ENCODE measurements at places on chromosomes 6 and 20.

GRCh38 chr6:115947966-115948541 lies 112.6 kb downstream of the FRK start:
- no peak for DNase-seq

DNA sequence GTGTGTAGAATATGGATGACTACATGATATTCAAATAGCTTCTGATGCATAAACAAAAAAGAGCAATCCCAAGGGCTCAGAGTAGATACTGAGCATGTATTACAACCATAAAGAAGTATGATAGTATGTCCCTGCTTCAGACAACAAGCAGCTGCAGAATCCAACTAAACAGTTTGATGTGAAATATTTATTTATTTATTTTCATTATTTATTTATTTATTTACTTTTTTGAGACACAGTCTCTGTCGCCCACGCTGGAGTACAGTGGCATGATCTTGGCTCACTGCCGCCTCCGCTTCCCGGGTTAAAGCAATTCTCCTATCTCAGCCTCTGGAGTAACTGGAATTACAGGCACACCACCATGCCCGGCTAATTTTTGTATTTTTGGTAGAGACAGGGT lies 384.3 kb downstream of the KHDRBS2 start:
- no peak for DNase-seq

DNA sequence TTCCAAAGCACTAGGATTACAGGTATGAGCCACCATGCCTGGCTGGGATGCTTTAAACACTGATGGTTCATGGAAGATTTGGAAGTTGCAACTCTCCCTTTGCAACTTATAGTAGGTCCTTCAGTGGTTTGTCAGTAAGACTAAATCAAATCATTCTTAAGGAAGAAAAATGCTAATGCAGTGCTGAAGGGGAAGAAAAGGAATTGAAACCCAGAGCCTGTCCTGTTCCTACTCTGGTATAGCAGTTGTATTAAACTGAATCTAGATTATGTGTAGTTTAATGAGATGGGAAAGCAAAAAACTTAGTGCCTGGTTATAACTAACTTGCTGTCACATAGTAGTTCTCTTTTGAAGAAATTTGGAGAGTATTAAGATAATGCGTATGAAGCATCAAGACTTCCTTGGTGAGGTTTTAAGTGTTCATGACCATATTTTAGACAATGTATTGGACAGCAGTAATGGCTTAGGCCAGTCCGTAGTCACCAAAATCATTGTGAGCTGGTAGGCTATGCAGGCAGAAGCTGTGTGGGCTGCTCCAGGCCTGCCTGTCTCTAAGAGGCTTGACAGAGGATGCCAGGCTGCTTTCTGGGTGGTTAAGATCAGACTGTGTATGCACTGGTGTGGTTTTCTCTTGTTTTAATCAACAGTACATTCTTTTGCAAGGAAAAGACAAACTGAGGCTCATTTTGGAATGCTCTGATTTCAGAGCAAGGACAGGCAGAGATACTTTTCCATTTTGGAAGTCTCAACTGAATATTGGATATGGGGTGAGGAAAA lies 14.0 kb downstream of the PAQR8 start:
- DNase-seq = peak; percentile 10

- peak; percentile 87 for DNase-seq
These were observed 772.8 kb upstream of the GJE1 start for GRCh38 chr6:141359953-141360352.

DNA sequence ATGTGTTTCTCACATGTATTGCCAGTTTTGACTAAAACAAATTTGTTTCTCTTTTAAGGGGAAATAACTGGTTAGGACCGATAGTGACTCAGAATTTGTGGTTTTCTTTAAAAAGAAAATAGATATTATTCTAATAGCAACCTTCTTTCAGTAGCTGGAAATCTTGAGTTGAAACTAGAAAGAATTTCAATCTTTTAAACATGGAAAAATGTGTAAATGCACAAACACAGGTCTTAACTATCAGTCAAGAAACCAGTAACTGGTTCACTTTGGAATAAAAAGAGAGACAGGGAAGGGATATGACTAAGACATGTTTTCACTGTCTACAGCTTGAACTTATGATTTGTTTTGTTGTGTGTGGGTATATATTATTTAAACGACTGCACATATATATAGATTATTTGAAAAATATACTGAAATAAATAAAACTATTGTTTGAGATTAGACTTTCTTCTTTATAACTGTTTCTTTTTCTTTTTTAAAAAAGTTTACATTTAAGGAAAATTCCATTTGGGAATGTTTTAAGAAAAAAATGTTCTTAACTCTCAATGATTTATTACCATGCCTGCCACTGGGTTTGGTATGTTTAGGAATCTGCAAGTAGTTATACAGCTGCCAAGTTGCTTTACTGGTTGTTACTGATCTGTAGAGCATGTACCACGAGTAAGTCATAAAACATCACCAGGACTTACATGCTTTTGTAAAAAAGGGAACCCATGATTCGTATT lies 753.3 kb upstream of the MARCKS start:
- peak; percentile 92 for DNase-seq

GRCh38 chr6:109516929-109517328 lies 33.9 kb upstream of the ZBTB24 start:
- no peak for DNase-seq

DNA sequence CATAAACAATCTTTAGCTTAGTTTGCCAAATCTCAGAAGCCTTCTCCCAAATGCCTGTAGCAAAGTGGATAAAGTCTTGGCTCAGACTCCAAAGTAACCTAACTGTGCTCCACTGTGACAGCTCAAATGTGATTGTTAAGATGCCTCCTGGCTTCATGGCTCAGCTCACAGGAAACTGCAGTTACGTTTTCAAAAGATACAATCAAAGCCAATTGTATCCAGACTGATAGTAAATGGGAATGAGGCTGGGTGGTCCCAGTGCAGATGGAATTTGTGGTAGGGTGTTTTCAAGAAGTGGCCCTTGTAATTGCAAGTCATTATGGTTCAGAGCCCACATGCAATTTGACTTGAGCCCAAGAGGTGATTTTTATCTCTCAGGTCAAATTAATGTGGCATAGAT lies 151.2 kb upstream of the TAB2 start:
- DNase-seq = no peak

GRCh38 chr6:84332139-84333034 lies 104.9 kb upstream of the CEP162 start:
- DNase-seq = peak; percentile 3

DNA sequence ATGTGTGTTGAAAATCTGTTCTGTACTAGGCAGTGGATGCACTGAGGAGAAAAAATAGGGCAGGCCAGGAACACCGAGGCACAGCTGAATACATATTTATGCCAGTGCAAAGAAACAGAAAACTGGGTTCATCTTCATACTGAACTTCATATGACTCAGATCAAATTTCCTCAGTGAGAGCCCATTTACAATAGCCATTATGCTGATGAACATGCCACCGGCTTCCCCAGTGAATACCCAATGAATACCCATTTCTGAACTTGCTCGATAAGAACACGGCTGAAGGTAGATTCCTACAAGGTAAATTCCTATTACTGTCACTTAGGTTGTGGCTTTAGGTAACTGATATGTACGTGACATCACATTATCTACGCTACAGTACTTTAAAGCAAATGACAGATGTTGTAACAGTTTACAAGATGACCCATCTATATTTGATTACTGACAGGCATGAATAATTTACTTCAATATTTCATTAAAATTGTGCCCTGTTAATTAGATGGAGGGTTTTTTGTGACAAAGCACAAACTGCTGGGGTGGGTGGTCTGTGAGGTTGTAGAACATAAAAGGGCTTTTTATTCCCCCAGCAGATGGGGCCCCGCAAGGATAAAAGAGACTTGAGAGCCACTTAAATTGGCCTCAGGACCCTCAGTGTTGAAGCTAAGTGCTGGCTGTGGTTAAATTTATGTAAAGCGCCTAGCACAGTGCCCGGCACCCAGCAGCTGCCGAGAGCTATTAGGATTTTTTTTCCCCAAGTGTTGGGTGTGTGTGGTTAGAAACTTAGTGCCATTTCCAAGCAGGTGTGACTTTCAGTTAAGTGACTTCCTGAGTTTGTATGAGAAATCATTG lies 264.5 kb downstream of the CD83 start:
- no peak for DNase-seq

GRCh38 chr6:121858310-121858709 lies 422.9 kb downstream of the GJA1 start:
- no peak for DNase-seq

DNA sequence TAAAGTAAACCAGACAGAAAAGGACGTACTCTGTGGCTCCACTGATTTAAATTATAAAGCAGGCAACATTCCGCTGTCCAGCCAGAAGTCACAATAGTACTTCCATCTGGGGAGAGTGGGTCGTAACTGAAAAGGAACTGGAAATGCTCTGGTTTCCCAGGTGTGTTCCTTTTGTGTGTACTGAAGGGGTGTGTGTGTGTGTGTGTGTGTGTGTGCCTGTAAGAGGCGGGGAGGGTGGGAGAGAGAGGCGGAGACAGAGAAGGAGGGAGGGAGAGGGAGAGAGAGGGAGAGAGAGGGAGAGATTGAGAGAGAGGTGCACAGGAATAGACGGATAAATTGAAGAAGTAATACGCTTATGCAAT lies 178.4 kb upstream of the ZNF184 start:
- DNase-seq = peak; percentile 12

- DNase-seq = no peak
These were observed 78.6 kb downstream of the FAXC start for GRCh38 chr6:99270826-99271225.

- DNase-seq = no peak
These were observed 193.4 kb downstream of the BACH2 start for GRCh38 chr6:90103056-90103800.

DNA sequence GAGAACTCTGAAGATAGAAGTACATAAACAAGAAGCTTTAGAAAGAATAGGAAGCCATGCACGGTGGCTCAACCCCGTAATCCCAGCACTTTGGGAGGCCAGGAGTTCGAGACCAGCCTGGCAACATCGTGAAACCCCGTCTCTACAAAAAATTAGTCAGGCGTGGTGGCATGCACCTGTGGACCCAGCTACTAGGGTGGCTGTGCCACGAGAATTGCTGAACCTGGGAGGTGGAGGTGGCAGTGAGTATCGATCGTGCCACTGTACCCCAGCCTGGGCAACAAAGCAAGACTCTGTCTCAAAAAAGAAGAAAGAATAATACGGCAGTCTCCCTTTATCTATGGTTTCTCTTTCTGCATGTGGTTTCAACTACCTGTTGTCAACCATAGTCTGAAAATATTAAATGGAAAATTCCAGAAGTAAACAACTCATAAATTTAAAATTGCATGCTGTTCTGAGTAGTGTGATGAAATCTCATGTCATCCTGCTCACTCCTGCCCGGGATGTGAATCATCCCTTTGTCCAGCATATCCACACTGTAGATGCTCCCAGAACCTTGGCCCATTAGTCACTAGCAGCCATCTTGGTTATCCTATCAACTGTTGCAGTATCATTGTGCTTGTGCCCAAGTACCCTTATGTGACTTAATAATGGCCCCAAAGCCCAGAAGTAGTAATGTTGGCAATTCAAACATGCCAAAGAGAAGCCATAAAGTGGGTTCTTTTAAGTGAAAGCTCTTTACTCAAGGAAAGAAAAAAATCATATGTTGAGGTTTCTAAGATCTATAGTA lies 22.1 kb downstream of the DEK start:
- DNase-seq = peak; percentile 98

- no peak for DNase-seq
These were observed 349.5 kb downstream of the EPHA7 start for GRCh38 chr6:93069856-93070255.

DNA sequence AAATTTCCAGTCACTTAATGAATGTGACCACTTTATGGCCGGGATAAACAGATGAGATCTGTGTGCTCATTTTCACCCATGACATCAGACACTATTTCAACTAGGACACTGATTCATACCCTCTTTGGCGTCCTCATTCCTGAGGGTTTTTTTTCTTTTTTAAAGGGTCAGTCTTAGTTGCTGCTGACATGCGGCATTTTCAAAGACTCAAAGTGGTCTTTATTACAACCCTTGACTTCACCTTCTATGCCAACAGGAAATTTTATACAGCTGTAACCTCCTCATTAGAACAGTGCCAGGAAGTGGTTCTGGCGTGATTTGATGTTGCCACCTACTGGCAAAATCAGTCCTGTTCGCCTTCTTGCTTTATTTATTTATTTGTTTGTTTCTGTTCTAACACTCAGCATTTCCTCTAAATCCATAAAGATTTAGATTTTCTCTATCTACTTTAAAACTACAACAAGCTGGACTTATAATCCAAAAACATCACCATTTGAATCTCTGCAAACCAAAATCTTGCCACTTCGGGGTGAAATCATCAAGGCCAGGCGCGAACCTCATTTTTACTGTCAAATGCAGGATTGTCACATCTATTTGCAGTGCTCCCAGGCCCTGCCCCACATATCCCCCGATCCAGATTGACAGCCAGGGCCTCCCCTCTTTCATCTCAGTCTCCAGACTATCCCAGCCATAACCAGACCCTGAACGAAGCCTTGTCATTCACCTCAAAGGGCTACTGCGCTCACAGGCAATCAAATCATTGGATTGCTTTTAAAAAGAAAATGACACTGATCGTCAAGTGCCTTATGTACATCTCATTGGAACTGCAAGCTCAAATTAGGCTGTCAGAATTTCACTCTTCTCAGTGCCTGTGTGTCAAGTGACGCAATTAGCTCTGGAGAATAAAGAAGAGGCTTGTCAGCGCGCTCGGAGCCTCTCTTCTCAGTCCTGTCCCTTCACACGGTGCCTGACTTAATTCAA lies 77.5 kb downstream of the C6orf118 start:
- peak; percentile 4 for DNase-seq

- DNase-seq = no peak
These were observed 288.0 kb downstream of the PHACTR1 start for GRCh38 chr6:13004601-13005000.

- DNase-seq = peak; percentile 82
These were observed 21.5 kb downstream of the SYNJ2 start for GRCh38 chr6:158002951-158003853.

DNA sequence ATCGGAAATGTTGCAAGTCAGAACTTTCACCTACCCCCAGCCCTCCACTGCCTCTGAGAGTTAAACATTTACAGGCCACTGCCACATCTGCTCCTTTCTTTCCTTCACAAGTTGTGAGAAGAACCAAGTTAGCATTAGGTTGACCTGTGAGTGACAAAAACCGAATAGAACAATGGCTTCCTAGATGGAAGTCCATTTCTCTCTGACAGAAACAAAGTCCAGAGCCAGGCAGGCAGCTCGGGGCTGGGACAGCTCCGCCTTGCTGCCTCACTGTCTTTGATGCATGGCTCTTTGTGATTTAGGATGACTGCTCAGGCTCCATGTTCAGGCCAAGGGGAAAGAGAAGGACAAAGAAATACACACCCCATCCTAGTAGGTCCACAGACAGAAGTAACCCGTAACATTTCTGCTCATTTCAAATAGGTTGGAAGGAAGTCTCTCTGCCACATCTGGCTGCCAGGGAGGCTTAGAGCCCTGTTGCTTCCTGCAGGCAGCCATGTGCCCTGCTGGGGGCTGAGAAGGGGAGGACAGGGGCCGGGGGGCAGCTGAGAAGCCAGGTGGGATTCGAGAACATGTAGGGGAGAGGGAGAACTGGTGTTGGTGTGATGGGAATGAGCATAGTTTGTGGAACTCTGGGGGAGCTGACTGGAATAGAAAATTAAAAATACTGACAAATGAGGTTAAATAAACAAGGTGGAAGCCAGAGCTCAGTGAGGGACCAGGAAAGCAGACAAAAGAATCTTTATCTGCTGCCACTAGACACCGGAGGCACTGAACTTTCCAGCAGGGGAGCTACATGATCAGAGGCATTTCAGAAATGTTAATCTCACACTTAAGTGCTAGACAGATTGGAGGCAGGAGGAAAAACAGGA lies 19.5 kb upstream of the IER3 start:
- peak; percentile 64 for DNase-seq

Measured in amniotic epithelial cell (primary cell).